Anterior cingulate cortex (tissue), 58 donors: ENCODE measurements at places on chromosomes 2 and 18.

DNA sequence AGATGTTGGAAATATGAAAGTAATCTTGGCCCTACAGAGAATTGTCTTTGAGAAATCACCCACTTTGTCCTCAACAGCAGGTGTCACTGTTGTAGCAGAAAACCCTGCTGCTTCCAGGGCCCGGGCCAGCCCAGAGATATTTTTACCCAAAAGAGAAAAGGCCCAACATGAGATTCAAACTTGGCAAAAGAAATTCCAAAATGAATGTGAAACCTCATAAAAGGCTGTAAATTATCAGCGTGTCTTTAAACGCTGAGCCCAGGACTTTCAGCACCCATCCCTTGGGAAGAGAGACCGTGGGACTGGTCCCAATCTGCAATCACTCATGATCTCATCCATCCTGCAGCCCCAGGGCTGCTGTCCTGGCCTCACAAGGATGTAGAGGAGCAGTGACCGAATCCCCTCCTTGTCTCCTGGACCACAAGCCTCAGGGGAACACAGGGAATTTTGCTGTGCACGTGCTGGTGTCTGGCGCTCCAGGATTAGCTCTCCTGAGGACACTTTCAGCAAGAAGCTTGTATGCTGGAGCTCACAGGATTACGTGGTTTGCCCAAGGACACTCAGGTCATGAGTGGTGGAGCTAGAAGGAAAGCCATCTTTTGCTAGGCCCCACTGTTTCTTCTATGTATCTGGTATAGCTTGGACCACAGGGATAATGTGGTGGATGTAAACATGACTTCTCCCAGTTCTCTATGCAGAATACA lies 202.1 kb downstream of the RNF144A start:
- DNase-seq = no peak

GRCh38 chr2:165746501-165746900 lies 47.5 kb downstream of the GALNT3 start:
- DNase-seq = no peak

DNA sequence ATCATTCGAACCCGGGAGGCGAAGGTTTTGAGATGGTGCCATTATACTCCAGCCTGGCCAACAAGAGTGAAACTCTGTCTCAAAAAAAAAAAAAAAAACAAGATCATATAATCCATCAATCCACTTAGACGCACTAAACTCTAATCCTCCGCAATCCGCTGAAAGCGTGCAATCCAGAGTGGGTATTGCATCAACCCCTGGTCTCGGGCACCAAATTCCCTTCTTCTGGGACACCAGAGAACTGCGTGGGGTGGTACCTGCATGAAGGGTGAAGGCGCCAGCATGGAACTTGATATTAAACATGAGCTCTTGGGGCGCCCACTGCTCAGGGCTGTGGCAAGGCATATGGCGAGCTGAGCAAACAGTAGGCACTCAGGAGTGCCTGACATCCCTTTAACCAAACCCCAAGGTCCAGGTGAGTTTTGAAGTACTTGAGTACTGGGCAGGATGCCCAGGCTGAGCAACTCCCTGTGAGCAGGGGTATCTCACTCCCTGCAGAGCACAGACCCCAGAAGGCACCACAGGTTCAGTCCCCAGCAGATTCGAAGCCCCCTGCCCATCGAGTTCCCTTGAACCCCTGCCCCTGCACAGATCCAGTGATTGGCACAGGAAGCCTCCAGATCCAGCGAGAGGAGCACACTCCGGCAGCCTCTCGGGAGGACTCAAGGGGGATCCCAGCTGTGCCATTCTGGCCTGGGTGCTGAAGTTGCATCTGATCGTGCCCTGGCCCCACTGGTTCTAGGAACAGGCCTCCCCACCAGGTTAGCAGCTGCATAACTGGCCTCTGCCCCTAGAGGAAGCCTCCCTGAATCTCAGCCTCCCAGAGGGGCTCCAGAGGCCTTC lies 8.0 kb downstream of the ALPI start:
- DNase-seq = no peak

GRCh38 chr2:53535234-53535840 lies 232.3 kb upstream of the CHAC2 start:
- DNase-seq = no peak

DNA sequence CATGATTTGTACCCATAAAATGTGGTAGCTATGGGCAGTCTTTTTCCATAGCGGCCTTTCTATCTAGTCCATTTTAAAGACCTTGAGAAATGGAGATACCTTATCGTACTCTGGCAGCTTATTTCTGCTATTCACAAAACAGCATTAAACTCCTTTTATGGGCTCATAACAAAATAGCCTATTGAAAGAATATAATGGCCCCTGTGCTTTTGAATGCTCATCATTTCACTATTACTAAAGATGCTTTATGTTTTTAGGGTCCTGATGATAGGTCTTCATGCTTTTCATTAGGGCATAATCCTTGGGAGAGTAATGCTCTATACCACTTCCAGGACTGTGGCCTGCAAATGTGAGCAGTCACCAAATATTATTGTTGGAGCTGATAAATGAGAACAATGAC lies 7.3 kb upstream of the TMEM178A start:
- DNase-seq = no peak

GRCh38 chr2:58762176-58762781 lies 521.2 kb upstream of the FANCL start:
- no peak for DNase-seq

GRCh38 chr18:22977847-22978701 lies 44.9 kb downstream of the RBBP8 start:
- no peak for DNase-seq

DNA sequence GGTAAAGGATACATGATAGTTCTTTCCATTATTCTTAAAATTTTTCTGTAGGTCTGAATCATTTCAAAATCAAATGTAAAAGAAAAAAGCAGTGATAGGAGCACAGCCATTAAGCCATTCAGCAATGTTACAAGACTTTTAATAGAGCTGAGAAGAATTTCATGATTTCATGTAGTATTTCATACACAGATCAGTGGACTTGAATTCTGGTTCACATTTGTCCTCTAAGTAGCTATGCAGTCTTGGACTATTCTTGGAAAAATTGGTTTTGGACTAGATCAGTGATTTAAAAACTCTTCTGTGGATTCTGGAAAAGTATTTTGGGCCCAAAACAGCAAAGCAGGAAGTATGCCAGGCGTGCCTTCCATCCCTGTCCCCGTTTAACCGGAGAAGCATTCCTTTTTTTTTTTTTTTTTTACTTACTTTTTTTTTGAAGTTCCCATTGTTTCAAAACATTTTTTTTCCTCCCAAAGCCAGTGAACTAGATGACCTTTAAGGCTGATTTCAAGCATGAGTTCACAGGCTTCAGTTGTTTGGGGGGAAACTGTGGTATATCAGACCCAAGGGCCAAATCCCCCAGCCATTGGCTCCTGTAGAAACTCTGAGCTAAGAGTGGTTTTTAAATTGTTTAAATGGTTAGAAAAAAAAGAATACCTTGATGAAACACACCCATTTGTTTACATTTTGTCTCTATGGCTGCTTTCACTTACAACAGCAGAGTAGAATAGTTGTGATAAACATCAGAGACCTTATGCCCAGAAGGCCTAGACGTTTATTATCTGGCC lies 17.5 kb upstream of the POLI start:
- DNase-seq = no peak

GRCh38 chr18:9852266-9853081 lies 33.3 kb upstream of the TXNDC2 start:
- DNase-seq = no peak

DNA sequence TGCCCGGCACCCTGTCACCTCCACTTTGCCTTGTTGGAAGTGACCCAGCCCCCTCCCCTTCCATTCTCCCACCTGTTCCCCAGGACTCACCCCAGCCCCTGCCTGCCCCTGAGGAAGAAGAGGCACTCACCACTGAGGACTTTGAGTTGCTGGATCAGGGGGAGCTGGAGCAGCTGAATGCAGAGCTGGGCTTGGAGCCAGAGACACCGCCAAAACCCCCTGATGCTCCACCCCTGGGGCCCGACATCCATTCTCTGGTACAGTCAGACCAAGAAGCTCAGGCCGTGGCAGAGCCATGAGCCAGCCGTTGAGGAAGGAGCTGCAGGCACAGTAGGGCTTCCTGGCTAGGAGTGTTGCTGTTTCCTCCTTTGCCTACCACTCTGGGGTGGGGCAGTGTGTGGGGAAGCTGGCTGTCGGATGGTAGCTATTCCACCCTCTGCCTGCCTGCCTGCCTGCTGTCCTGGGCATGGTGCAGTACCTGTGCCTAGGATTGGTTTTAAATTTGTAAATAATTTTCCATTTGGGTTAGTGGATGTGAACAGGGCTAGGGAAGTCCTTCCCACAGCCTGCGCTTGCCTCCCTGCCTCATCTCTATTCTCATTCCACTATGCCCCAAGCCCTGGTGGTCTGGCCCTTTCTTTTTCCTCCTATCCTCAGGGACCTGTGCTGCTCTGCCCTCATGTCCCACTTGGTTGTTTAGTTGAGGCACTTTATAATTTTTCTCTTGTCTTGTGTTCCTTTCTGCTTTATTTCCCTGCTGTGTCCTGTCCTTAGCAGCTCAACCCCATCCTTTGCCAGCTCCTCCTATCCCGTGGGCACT lies 4.5 kb downstream of the RETREG2 start:
- DNase-seq = no peak

DNA sequence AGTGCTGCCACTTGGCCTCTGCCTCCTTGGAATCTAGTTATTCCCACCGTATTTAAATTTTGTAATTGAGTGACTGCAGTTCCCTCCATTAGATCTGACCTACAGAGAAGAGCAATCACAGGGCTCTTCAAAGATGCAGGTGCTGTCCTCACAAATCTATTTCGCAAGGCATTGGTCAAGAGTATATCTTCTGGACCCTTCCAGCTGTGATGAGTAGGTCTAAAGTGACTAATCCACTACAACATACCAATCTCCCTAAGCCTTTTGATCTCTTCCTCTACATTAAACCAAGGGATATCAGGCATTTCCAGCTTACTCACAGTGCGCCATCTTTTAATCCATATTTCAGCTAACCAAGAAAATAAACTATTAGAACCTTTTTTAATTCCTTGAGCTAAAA lies 65.1 kb upstream of the COL3A1 start:
- DNase-seq = no peak

GRCh38 chr2:75246441-75247167 lies 47.3 kb upstream of the TACR1 start:
- no peak for DNase-seq

DNA sequence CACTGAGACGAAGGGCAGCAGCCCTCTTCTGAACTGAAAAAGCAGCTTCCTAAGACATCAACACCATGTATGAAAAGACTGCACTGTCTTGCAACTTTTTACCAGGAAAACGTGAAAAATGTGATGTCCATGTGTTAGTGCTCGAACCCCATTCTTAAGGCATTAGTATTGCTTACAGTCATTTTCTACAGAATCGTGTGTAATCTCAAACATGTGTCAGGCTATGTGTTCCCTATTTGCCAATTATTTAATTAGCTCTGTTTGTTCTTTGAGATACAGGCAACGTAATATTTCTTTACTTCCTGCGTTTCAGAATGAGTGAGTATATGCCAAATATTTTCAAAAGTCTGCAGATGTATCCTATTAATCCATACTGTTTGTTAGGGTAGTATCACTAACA lies 307.7 kb upstream of the CCDC68 start:
- DNase-seq = no peak

DNA sequence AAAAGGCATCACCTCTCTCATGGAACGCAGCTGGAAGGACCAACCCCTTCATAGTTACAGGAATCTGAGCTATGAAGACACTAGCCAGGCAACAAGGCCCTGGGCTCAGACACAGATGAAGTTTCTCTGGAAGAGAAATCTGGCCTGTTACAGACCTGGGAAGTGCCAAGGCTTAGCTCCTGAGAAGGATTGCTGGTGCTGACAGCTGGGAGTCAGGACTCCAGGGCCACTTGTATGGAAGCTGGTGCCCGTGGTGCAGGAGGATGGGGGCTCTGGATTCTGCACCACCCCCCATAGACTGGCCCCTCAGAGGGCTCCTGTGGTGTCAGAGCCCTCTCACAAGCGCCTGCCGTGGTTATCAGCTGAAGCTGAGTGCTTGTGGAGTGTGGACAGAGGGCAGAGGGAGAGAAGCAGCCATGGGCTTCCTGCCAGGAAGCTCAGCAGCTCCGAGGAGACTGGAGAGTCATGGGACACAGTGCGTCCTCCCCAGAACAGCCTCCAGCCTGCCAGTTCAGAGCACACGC lies 87.3 kb upstream of the LCLAT1 start:
- no peak for DNase-seq

DNA sequence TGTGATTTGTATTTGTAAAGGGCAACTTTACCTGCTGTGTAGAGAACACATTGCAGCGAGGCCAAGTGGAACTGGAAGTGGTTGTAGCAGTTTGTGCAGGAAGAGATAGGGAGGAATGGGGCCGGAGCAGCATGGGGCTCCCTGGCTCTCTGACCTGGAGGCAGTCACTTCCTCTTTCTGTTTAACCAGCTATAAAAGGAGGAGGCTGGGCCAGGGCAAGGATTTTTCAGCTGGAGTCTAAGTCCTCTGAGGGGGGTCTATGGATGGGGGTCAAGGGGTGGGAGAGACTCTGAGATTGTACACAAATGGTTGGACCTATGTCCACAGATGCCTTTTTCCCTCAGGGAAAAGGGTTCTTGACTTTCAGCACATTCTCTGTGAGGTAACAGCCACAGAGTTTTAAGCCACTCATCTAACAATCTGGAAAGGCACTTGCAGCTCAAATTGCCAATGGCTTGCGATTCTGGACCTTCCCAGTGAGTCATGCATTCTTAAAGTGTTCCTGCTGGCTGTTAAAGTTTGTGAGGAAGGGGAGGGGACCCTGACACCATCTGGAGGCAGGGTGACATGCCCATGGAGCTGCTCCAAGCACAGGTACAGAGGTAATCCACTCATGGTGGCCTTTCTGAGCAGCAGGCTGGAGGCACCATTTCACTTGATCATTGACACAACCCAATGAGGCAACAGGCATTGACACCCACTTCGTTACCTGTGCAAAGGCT lies 347.0 kb downstream of the CYRIA start:
- DNase-seq = no peak

DNA sequence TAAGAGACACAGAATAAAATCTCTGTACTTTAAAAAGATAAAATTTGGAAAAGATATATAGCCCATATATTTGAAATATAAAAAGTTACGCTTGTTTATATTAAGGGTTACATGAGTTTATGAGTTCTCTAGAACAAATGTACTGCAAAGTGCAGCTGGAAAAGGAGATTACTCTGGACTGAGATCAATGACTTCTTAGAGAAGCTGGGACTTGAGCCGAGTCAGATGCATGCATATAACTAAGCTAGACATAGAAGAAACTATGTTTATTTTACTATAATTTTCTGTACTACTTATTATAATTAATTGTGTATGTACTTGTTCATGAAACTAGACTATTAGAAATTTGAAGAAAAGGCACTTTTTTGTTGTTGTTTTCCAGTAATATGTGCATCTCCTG lies 170.3 kb upstream of the NXPH2 start:
- DNase-seq = no peak
